ENCODE measurements at places on chromosomes 6 and 20. TPM values are rescaled to one million over a fixed set of nuclear protein-coding genes. Genes with fewer than 3 reads are reported as not detected.

- no peak overlapping the region for H3K4me3 ChIP-seq
- no peaks in the 10 kb centered on the region for H3K4me1 ChIP-seq
- no peak for DNase-seq
- no peaks in the 10 kb centered on the region for H3K36me3 ChIP-seq
- H3K27ac ChIP-seq: no peak overlapping the region
Observed at GRCh38 chr6:112502351-112503090, 155.4 kb downstream of the RFPL4B start.

- H3K4me3 ChIP-seq: no peak overlapping the region
- H3K27me3 ChIP-seq: peaks cover 45% of the 10 kb centered on the region
- H3K27ac ChIP-seq: no peak overlapping the region
- DNase-seq: no peak
- H3K4me1 ChIP-seq: no peaks in the 10 kb centered on the region
- no peaks in the 10 kb centered on the region for H3K36me3 ChIP-seq
Observed at GRCh38 chr6:167673946-167674345, 152.8 kb upstream of the AFDN start.

DNA sequence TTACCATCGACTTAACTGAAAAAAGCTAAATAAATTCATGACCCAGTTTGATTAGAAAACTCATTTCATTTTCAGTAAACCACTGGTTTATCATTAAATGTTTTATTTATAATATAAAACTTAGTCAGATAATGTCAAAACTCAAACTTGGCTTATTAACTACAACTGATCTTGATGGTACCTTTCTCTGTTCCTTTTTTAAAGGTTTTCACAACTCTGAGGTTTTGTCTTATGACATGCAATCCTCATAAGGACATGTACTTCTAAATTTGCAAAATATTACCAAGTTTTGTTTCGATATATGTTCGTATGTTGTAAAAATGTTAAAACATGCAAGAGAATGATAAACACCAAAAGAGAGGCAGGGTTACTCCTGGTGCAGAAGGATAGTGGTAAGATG is 82.5 kb upstream of the PDE10A start:
- peaks cover 2% of the 10 kb centered on the region for H3K36me3 ChIP-seq
- no peaks in the 10 kb centered on the region for H3K4me1 ChIP-seq
- H3K27ac ChIP-seq: no peak overlapping the region
- no peak for DNase-seq

Gene ZNF391
- total RNA-seq: 0.60 TPM

Gene C2
- total RNA-seq: not detected
